Activated CD8-positive, alpha-beta memory T cell treated with anti-CD3 and anti-CD28 coated beads, Interleukin-2, amount 10 ng/mL, durations not matched to agents 7 days and 5 days (primary cell): ENCODE measurements at places on chromosomes 5 and 9.

DNA sequence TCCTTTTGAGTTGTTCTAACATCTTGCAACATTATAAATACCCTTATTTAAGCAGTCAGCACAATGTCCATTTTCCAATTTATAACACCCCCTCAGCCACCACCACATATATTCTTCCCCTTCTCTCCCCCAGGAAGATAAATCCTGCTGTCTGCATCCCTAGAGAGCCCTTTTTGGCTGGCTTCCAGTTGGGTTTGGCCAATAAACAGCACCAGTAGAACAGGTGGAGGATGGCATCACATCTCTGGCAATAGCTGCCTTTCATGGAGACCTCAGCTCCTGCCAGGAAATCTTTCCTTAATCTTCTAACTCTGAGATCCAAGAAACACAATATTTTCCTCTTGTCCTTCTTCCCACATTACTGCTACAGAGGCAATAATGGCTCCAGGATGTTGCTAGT lies 53.7 kb downstream of the TRIM36 start:
- no peak for DNase-seq

DNA sequence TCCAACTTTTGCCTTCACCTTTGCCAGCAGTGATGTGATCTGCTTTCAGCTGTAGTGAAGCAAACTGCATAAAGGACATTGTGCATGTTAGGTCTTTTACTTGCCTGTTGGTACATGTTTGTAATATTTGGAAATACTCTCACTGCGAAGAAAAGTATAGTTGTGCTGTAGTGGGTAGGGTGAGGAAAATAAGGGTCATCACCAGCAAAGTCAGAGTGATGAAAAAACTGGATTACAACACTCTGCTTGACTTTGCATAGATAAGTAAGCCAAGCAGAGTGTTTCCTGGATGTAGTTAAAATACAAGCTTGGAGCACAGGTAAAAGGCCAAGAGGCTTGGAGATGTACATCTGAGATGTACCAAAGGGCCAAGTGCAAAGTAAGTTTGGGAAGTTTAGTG lies 16.7 kb downstream of the TGFBR1 start:
- no peak for DNase-seq

GRCh38 chr9:34334337-34334824 lies 5.0 kb downstream of the NUDT2 start:
- DNase-seq = no peak

DNA sequence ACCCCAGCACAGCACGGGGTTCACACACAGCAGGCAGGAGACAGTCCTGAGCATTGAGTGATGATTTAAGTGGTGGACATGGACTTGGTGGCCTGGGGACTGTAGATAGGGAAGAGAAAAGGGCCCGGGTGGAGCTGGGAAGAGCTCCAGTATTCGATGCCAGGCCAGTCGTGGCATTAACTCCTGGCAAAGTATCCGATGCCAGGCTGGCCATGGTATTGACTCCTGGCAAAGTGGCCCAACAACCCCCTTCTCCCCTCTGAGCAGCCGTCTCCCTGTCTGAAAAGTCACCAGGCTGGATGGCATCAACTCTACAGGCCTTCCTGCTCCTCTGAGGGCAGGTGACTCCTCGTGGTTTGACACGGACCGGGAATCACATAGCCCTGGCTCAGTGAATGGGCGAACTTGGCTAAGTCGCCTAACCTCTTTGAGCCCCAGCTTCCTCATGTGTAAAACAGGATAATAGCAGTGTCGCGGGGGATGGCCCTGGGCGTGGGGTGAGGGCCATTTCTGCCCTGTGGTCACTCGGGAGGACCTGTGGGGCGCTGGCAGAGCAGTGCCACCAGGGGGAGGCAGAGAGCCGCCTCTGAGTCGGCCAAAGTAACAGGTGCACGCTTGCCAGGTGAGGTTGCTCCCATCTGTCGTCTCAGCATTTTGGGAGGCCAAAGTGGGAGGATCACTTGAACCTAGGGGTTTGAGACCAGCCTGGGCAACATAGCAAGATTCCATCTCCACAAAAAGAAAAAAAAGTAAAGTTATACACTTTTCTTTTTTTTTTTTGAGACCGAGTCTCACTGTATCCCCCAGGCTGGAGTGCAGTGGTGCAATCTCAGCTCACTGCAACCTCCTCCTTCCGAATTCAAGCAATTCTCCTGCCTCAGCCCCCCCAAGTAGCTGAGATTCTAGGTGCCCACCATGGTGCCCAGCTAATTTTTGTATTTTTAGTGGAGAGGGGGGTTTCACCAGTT lies 5.7 kb upstream of the SEC16A start:
- DNase-seq = peak; percentile 78

GRCh38 chr5:61599370-61600122 lies 267.5 kb downstream of the ZSWIM6 start:
- no peak for DNase-seq

GRCh38 chr9:87725356-87725899 lies 491 bp upstream of the CTSL start:
- no peak for DNase-seq

DNA sequence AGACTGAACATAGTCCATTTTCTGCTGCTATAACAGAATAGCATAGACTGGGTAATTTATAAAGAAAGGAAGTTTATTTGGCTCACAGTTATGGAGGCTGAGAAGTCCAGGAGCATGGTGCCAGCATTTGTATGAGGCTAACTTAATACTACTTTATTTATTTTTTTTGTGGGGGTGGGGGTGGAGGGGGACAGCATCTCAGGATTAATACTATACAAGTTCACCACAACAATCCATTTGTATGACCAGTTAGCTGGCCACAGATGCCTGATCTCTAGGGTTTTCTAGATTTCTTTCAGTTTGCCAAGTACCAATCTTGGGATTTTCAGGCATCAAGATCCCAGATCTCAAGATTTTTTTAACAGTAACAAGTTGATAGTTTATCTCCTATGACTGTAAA lies 20.3 kb downstream of the ANGPTL2 start:
- no peak for DNase-seq

GRCh38 chr9:106619211-106619610 lies 243.8 kb upstream of the ZNF462 start:
- DNase-seq = no peak
